ENCODE measurements at places on chromosomes 5 and 9. TPM values are rescaled to one million over a fixed set of nuclear protein-coding genes. Genes with fewer than 3 reads are reported as not detected.

CNOT6 gene
- 30.0 TPM for total RNA-seq

EGFL7 gene
- total RNA-seq: 0.56 TPM

SLC6A19 gene
- not detected for total RNA-seq

TRIO gene
- total RNA-seq: 10.8 TPM

REEP2 gene
- total RNA-seq: 0.94 TPM

PCDHA3 gene
- total RNA-seq: not detected

DNA sequence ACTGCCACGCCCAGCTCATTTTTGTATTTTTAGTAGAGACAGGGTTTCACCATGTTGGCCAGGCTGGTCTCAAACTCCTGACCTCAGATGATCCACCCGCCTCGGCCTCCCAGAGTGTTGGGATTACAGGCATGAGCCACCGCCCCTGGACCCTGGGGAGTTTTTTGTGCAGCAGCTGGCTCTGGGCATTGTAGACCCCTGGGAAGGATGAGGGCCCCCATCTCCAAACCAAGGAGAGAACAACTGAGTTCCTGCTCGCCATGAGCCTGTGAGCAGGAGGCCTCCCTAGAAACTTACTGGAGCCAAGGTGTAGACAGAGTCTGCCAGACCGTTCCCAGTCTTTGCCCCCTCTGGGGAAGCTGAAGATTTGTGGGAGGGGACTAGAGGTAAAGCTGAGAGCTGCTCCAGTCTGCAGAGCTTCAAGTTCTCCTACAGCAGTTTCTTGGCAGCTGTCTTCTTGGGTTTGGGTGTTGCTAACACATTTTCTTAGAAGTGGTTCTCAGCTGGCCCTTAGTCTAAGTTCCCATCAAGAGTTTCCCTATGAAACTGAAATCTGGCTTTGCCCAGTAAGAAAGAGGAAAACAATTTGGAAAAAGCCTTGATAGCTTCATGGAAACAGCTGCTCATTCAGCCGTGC is 12.4 kb downstream of the NUDT2 start:
- no peak for DNase-seq

- DNase-seq: no peak
Measured at GRCh38 chr5:142461028-142461590, 136.3 kb upstream of the SPRY4 start.

DNA sequence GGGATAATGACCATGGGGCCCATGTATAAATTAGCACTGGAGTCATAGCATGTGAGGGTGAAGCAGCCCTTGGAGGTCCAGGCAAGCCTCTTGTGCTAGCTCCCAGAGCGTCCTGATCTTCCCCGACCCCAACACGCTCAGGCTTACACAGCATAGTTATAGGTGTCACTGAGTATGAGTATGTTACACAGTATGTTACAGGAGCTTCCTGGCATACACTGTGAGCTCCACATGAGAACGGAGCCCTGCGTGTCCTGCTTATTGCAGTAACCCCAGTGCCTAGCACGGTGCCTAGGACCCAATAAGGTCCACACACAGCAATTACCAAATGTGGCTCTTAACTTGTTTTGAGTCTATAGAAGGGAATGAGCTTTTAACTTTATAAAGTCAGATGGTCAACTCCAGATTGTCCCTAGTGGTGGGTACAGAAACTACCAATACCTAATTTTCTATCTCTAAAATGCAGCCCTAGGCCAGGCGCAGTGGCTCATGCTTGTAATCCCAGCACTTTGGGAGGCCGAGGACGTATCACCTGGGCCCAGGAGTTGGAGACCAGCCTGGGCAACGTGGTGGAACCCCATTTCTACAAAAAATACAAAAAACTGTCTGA is 64.1 kb downstream of the PLAC8L1 start:
- no peak for DNase-seq

- DNase-seq: peak; percentile 69
Measured at GRCh38 chr9:133148199-133149129, 15.2 kb downstream of the GBGT1 start.

- DNase-seq: no peak
Measured at GRCh38 chr5:88824892-88825583, 57.9 kb downstream of the MEF2C start.

GRCh38 chr5:148336704-148337435 is 1.5 kb downstream of the SPINK9 start:
- DNase-seq: no peak

GRCh38 chr9:12697719-12698118 is 4.5 kb downstream of the TYRP1 start:
- DNase-seq: no peak

DNA sequence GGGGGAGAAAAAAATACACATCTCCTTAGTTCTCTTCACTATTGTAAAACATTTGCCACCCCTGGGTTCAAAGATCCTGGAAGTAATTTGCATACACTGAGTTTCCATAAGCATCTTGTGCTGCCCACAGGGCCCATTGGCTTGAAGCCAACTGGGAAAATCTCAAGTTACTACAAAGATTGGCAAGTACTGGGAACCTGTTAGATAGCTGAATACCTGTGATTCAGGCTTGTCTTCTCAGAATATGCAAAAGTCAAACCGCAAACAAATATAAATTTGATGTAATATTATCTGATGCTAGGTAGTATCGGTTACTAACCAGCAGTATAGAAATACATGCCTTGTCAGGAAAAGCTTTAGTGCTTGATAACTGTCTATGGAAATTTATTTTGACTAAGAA is 156.9 kb upstream of the FST start:
- DNase-seq: no peak

DNA sequence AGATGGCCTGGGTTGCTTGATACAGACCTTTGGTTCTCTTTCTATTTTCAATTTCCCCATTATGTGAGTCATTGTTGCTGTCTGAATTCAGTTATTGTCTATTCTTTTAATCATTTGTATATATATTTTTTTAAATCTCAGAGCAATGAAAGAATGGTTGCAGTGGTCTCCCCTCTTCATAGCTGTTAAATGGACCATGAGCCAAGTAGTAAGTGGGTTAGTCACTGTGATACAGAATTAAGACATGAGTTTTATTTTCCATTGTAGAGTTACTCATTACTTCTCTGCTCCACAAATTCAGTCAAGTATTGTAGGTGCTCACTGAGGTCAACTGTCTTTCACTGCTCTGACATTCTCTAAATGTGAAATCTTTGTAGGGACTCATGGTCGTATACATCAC is 174.6 kb upstream of the GRAMD2B start:
- DNase-seq: no peak

DNA sequence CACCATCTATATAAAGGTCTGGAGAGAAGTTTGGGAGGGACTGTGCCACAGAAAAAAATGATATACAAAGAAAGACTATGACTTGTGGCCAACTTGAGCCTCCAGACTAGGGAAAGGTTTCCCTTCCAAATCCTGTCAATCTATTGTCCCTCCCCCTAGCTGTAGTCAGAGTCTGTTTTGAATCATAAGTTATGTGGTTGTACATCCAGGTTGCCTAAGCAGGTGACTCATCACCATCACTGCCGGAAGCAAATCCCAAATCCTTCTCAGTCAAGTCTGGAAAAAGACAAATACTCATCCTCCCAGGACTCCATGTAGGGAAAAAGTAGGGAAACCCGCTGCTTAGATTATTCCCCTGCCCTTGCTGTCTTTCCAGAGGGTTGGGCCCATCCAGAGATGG is 235.7 kb downstream of the CDK5RAP2 start:
- DNase-seq: no peak

DNA sequence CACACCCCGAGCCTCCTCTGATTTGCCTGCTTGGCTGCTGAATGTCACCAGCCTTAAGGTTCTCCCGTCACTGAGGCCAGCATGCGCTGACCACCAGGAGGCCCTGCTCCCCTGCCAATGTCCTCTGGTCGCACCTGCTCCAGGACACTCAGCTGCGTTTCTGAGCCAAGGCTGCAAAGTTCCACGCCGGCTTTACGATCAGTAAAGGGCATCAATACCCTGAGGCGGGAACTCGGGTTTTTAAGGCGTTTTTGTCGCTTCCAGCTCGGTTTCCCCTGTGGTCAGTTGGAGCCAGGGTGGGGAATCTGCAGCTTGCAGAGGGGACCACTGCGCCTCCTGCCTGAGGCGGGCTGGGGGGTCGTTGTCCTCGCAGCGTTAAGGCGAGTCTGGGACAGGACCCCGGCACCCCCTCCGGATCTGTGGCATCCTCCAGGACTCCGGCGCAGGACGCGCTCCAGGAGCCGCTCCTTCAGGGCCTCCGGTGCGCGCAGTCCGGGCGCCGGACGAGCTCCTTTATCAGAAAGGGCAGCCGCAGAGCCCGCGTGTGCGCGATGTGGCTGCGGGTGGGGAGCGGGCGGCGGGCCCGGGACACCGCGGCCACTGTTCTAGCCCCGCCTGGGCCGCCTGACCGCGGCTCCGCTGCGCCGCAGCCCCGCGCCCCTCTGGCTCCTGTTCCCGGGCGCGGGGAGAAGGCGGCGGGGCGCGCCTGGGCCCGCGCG is 24.1 kb upstream of the FLT4 start:
- DNase-seq: no peak
